Activated CD4-positive, alpha-beta memory T cell treated with anti-CD3 and anti-CD28 coated beads, Interleukin-2, amount 10 ng/mL, durations not matched to agents 7 days and 5 days (primary cell): ENCODE measurements at places on chromosomes 1 and 21.
A peak's percentile ranks its signal among the peaks of the same experiment; 100 is the strongest.

GRCh38 chr1:81115422-81115821 is 685.3 kb upstream of the ADGRL2 start:
- DNase-seq: no peak

GRCh38 chr1:44807364-44808062 is 362 bp upstream of the DYNLT4 start:
- DNase-seq: peak; percentile 93

DNA sequence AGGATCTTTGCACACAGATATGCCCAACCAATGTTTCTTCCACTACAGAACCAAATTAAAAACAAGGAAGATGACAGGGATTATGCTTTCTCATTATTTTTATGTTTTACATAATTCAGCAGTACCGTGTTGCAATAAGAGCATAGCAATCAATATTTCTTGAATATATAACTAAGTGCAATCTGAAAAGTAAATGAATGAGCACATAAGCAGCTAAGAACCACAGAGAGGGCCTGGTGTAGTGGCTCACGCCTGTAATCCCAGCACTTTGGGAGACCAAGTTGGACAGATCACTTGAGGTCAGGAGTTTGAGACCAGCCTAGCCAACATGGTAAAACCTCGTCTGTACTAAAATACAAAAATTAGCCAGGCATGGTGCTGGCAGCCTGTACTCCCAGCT is 423.7 kb downstream of the MRPL39 start:
- no peak for DNase-seq

DNA sequence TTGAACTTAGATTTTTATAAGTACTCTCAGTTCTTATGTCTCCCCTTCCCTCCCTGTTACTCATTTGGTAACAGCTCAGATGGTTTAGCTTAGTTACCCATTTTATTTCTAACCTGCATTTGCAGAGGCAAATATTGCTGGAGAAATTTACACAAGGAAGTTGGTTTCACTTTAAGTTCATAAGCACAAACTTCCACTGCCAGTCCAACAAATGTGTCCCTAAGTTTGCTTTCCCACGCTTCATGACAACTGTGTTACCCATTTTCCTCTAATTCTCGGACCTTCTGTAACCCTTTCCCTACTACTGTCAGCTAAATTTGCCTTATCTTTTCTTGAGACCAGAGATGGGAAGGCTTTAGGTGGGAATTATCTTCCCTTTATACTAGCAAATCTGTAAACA is 63.9 kb upstream of the GPR25 start:
- DNase-seq: no peak

GRCh38 chr1:175757381-175758015 is 14.1 kb upstream of the TNR start:
- peak; percentile 24 for DNase-seq

DNA sequence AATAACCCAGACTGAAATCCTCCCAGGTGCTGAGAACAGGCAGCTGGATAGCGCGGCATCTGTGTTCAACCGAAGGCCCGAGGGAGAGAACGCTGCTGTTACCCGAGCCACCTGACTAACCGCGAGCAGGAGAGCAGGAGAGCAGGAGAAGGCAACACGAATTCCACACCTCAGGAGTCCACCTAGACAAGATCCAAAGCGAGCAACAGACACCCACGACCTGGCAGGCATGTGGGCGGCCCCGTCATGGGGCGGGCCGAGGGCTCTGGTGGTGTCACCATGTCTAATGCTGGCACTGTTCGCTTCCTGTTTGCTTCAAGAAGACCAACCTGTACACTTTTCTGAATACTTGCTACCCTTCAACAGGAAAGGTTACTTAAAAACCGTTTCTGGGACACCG is 20.9 kb upstream of the SPATC1L start:
- no peak for DNase-seq

GRCh38 chr21:29238967-29239290 is 59.8 kb upstream of the BACH1 start:
- DNase-seq: no peak

DNA sequence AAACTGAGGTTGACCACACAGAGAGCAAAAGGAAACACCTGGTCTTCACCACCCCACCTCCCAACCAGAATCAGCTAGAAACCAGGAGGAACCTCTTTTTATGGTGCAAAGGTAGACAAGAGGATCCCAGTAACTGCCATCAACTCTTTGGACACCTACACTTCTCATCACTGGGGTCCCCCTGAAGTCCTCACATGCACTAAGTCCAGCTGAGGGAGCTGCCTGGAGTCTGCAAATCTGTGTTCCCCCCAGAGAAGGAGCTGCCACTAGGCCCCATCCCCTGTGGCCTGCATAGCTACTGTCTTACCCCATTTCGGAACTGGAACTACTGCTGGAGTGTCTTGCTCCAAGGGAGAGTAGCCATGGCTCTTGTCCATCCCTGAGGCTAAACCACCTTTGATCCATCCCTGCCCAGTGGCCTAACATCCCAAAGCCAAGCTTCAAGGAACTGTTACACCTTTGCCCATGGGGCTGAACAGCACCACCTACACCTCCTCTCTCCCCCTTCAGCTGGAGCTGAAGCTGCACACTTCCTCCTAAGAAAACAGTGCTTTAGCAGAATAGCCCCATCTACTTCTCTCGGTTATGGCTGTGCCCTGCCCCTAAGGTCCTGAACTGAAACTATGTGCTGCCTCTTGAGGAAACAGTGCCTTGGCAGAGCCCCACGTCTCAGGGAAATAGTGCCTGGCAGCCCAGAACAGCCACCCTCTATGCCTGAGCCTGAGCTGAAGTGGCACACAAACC is 85.4 kb upstream of the CD53 start:
- DNase-seq: peak; percentile 73

DNA sequence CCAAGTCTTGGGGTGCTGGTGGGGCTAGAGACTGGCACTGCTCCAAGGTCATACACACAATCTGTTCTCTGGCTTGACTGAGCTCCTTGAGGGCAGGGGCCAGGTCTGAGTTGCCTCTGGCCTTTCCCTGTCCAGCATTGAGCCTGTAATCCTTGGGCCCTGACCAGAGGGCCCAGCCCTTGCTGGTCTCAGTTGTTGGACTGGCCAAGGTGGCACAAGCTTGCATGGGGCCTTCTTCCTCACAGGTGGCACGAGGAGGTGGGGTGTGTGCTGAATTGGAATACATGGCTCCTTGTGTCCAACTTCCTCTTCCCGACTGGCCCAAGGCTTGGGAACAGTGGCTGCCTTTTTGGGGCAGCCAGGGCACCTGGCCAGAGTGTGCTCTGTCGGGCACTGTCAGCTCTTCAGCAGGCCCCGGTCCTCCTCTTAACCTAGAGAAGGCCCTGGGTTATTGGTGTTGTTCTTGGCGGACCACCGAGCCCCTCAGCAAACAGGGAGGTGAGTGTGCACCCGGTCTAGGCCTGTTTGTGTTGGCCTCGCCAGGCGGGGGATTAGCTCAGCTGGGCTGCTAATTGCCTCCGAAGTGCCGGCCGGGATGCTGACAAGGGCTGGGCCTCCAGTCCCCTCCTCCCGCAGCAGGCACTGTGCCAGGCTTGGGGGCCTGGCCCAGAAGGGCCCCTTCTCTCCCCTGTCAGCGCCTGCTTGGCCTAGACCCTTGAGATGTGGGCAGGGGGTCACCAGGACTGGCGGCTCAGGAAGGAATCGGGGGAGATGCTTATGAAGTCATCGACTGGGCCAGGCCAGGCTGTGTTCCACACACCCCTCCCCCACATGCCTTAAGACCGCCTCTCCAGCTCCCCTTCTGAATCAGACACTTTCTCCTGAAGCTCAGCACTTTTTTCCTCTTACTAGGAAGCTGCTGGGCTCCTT is 28.5 kb downstream of the WNT4 start:
- DNase-seq: no peak

GRCh38 chr1:6180707-6181311 is 688 bp upstream of the CHD5 start:
- DNase-seq: no peak

GRCh38 chr21:38525454-38525853 is 27.2 kb upstream of the ERG start:
- no peak for DNase-seq

- DNase-seq: no peak
These were observed 15.5 kb upstream of the SNX27 start for GRCh38 chr1:151596166-151596953.

DNA sequence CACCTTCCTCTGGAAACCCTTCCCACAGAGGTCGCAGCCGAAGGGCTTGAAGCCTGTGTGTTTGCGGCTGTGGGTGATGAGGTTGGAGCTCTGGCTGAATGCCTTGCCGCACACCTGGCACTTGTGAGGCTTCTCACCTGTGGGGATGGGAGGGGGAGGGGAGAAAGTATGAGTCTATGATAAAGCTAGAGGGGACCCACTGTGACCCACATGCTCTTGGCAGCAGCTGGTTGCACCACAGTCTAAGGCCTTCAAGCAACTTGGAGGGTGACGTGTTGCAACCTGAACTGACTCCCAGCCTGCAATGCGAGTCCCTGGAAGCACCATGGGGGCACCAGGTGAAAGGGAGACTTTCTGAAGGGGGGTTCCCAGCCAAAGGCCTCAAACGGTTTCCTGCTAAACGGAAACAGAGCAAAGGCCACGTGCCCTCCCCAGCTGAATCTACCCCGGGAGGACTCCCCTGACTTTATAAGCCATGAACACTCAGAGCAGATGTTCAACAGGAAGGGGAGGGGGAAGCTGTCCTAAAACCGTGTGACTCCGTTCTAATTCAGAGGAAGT is 10.6 kb downstream of the GFI1 start:
- peak; percentile 63 for DNase-seq

DNA sequence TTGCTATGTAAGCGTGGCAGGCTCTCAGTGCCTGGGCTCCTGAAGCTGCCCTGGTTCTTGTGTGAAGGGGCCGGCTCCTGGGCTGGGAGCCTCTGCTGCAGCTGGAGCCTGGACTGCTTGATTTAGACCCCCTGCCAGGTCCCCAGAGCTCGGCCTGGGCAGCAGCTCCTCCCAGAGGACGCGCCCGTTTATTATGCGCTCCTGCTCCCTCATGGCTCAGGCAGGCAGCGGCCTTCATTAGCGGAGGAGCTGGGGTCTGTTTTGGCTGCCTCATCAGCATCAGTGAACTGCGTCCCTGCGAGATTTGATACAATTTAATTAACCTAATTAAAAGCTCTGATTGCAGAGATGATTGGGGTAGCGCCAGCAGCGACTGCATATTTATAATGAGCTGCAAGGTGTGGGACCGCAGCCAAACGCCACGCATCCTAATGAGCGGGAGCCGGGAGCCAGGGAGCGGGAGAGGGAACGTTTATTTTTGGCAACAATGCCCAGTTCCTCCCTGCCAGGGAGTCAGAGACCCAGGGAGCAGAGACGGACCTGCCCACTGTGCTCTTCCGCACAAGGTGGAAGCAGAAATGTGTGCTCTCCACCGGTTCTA is 16.6 kb downstream of the UTP11 start:
- no peak for DNase-seq

DNA sequence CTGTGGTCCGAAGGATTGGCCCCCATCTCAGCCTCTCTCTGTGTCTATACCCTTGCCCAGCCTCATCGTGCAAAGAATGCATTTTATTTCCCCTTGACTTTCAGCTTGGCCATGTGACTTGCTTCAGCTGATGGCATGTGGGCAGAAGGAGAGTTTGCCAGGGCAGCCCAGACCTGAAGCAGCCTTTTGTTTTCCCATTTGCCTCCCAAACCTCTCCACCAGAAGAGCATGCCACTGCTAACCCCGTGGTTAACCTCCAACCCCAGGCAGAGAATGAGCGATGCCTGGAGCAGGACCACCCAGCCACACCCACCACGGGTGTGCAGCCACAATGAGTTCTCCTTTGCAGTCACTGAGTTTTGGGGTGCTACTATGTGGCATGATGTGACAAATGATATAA is 136.4 kb downstream of the SETD4 start:
- no peak for DNase-seq

DNA sequence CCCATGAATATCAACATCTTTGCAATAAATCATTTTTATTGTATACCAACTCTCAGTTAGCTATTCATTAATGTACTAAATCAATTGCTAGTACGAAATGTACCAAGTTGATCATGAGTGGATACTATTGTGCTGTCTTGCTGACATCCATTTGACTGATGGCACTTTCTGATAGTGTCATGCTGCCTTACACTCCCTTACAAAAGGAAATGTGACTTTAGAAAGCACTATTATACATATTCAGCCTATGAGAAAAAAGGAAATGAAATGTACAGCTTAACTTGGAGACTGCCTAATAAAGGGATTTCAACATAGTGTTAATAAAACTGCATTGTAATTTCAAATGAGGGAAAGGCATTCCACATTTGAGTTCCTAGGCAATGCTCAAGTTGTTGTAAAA is 52.2 kb downstream of the PLA2G4A start:
- no peak for DNase-seq

GRCh38 chr1:2494323-2494693 is 18.2 kb downstream of the PLCH2 start:
- DNase-seq: no peak

GRCh38 chr1:231139125-231139649 is 22.7 kb upstream of the TRIM67 start:
- no peak for DNase-seq

GRCh38 chr1:110069404-110070281 is 829 bp downstream of the ALX3 start:
- DNase-seq: no peak

DNA sequence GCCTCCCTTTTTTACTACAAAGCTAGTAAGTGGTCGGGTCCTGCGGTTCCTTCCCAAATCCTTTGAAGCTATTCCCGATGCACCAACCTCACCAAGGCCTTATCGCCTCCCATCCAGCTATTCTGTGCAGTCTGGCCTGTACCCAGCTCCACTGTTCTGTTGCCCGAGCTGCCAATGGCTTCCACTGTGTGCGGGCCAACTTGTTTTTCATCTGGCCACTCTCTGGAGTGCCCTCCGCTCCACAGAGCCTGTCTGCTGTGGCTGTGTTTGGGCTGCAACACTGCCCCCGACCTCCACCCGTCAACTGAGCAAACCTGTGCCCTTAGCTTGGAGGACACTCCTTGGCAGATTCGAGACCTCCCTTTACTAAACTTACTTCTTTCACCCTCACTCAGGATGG is 125.0 kb downstream of the KIAA0319L start:
- DNase-seq: no peak

GRCh38 chr21:37006486-37007291 is at the start of gene RIPPLY3:
Gene RIPPLY3, plus strand, starts transcription at chr21:37006702. Its CDS starts 71 bp downstream, at chr21:37006773.
- peak; percentile 19 for DNase-seq

DNA sequence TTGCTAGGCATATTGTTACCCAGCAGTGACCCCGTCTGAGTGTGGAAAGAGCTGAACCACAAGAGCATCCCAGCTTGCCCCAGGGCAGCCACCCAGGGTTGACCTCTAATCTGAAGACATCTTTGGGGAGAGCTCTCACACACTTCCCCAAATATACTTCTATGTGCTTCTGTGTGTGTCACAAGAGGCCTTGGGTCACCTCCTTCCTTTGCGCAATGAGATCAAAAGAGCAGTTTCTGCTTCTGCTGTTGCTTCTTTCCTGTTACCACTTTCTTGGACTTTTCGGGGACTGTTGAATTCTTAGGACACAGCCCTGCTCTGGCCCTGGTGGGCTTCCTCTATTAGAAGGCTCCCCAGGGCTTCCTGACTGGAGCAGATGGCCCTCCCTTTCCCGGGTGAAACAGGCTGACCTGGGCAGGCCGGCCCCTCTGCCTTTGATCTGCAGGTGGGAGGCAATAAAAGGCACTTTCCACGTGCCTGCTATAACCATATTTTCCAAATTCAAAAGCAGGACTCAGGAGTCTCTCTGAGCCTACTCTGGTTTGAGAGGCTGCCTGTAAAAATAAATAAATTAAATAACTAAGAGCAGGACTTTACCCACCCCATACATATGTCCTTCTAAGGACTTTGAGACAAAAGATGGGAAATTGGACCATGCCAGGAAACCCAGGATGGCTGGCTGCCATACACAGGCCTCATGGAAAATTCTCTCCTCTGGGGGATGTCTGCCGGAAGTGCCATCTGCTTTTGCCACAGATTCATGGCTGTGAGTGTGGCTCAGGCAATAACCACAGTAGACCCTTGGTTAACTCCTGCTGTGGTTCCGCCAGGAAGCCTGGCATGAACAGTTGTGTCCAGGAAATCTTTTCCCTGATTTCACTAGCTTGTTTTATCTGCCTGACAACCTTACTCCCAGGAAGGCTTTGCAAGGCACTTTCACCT is 28.3 kb upstream of the RCSD1 start:
- peak; percentile 28 for DNase-seq
